ENCODE measurements at places on chromosomes 13 and 19. TPM values are rescaled to one million over a fixed set of nuclear protein-coding genes. Genes with fewer than 3 reads are reported as not detected.

EXOC3L2 gene
- 7.8 TPM for polyA plus RNA-seq

APBA3 gene
- 25.4 TPM for polyA plus RNA-seq

KLK15 gene
- not detected for polyA plus RNA-seq

KCNC3 gene
- 69.6 TPM for polyA plus RNA-seq

F2RL3 gene
- polyA plus RNA-seq = 1.2 TPM

FFAR3 gene
- polyA plus RNA-seq = 0.17 TPM

HSH2D gene
- 0.99 TPM for polyA plus RNA-seq

SPRYD7 gene
- polyA plus RNA-seq = 9.4 TPM

LRRC63 gene
- 0.16 TPM for polyA plus RNA-seq

IL17D gene
- polyA plus RNA-seq = 13.8 TPM

SBSN gene
- 0.24 TPM for polyA plus RNA-seq
